ENCODE measurements at places on chromosomes 5 and 9.

DNA sequence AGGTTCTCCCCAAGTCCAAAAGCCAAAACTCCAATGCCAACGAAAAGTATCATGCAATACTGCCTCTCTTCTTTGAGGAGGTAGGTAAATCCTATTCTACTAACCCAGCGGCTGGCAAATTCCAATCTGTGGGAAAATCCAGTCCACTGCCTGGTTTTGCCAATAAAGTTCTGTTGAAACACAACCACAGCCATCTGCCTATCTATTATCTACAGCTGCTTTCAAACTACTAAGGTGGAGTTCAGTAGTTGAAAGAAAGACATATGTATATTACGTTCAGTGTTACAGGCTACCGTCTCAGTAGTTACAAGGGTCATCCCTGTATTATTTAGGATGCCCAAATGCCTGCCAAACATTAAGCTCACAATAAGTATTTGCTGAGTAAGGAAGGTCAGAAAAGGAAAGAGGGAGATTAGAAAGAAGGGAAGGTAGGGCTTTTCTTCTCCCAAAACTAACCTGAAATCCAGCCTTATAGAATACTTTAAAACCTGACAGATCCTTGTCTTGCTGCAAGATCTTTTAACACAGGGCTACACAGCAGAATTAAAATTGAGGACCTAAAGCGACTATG is 16.2 kb downstream of the ARL15 start:
- no peak for DNase-seq

- no peak for DNase-seq
Measured at GRCh38 chr5:73153513-73153912, 19.5 kb upstream of the TMEM174 start.

DNA sequence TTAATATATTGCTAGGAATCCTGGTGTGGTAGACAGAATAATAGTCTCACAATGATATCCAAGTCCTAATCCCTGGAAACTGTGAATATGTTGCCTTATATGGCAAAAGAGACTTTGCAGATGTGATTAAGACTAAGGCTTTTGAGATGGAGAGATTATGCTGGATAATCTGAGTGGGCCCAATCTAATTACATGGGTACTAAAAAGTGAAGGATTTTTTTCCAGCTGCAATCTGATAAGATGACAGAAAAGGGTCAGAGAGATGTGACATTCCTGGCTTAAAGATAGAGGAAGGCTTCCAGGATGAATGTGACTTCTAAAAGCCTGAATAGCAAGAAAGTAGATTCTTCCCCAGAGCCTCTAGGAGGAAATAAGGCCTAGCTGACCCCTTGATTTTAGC is 80.7 kb upstream of the MPDZ start:
- no peak for DNase-seq

GRCh38 chr9:109579191-109579948 is 81.3 kb upstream of the PTPN3 start:
- DNase-seq, result no peak

DNA sequence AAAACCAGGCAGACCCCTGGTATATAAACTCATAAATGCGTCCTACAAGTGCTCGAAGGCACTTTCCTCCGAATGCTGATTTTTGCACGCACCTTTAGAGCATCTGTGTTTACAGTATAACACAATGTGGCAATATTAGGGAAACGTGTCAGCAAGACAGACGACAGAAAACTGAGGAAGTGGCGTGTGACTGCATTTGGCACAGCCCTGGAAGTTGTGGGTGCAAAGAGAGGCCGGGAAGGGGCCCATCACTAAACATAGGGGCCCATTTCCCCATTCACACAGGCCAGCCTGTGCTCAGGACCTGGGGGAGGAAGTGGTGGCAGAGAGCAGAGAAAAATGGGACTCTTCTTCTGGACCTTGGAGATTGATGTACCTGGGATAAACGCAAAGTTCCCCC is 48.2 kb downstream of the RASGEF1C start:
- DNase-seq, result no peak

- DNase-seq, result no peak
Measured at GRCh38 chr5:7518947-7519560, 123.1 kb downstream of the ADCY2 start.

GRCh38 chr9:98256756-98257155 is 1.3 kb upstream of the TBC1D2 start:
- DNase-seq, result no peak

DNA sequence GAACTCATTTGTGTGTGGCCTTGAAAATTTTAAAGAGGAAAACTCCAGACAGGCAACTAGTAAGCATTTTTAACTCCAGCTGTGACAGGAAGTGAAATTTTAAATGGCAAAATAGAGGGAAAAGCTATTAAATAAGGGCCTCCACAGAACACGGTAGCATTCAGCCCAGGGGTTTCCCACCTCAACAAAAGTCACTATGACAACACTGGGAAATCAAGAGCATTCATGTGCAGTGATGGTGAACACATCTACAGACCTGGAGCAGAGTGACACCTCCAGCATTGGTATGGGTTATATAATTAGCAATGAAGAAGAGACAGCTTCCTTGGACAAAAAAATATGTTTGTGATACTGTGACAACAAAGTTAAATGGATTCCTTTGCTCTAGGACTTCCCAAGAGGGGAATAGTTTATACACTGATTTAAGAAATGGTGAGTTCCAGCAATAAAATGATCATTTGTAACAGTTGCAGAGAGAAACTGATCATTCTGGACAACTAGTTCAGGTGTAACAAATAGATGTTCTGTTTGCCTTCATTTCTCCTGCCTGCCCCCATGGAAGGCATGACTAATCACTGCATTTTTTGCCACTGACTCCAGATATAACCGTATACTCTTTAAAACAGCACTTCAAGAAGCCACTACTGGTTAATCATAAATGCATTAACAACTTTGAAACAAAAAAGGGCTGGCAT is 93.3 kb upstream of the SLC44A1 start:
- DNase-seq, result no peak

DNA sequence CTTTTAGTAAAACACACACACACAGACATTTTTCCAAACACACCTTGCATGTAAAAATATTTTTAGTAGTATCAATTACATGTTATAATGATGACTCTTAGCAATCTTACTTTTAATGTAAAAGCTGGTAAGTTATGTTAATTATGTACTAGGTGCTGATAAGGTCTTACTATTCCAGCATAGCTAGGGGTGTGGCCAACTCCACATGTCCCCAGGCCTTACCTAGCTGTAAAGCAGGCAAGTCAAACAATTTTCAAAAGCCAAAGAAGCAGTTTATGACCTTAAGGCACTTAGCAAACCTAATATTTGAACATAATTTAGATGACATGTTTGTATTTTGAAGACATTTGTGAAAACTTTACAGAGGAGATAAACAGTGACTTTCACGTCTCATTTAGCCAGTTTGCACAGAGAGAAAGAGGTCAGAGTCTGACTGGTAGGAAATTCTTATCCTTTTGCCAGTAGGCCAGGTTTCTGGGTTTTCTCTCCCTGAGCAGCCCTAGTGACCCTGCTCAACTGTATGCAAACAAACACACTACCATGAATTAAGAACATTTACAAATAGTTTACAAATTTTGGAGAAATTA is 26.5 kb upstream of the GPX3 start:
- DNase-seq, result no peak

- no peak for DNase-seq
Measured at GRCh38 chr5:59783264-59783663, 110.3 kb downstream of the PDE4D start.

DNA sequence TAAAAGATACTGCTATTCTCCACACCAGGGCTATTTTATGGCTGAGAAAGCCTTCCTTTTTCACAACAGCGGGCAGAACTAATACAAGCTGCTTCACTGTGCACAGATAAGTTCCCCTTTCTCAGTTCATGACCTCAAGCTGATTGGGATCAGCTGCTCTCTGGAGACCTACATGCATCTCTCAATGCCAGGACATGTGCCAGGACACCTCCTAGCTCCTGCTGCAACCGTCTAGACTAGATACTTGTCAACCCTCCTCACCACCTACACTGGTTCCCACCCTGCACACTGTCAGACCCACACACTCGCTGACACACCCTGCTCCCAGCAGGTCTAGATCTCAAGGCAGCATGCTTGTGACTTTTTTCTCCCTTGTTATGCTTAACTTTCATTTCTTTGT is 39.8 kb downstream of the STARD4 start:
- DNase-seq, result no peak

DNA sequence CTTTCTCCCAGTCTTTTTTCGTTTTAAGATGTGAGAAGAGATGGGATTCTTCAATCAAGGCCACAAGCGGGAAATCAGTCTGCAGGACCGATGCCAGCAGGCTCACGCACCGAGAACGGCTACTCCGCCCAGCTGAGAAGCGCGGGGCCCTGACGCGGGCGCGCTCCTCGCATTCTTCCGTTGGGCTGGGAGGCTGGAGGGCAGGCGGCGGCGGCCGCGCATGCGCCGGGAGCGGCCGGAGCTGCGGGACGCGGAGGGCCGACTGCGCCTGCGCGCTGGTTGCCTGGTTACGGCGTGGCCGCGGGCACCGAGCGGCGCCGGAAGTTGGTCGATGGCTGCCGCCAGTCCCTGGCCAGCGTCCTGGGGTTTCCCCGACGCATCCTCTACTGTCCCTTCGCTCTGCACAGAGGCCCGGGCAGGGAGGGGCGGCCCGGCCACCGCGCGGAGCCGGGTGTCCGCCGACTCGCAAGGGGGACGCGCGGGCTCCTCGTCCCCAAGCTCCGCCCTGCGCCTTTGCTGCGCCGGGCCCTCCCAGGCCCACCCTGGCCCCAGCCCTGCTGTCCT is 831 bp upstream of the SEC16A start:
- peak; percentile 95 for DNase-seq

GRCh38 chr5:167898361-167899042 is 392.9 kb upstream of the WWC1 start:
- DNase-seq, result no peak

DNA sequence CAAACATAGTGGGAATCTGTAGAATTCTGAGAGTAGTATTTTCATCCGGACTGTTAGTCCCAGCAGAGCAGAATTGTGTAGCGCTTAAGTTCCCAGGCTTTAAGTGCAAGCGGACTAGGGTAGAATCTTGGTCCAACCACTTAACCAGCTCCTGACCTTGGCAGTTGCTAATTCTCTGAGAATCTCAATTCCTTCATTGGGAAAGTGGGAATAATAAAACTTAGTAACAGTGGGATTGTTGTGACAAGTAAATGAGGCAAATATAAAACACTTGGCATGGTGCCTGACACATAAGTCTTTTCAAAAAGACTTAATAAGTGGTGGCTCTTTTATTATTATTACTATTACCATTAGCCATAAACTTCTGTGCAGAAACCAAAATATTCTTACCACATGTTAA is 8.4 kb upstream of the SLC1A3 start:
- no peak for DNase-seq

DNA sequence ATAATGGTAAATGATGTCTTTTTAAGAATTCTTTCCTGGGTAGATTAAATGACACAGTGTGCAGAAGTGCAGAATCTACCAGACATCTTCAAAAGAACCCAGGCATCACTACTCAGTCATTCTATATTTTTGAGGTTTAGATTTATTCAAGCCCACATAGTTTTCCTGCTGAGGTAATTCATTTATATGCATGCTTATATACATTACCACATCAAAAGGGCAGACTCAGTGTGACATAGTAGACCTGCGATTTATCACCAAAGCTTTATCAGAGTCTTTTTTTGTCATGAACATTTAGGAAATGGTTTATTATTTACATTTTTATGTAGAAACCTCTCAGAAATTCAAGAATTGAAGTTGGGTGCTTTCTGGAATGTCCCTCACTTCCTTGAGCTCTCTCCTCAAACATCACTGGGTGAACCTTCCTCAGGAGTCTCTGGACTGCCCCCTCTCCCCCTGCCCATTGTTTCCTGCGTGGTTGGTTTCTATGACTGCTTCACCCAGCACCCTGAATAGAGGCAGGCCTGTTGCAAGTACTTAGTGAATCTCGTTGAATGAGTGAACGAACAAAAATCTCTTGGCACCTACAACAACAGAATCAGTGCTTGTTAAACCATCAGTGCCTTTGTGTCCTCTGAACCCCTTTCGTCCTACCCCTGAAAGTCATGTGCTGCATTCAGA is 42.5 kb downstream of the ADAMTS16 start:
- DNase-seq, result no peak

DNA sequence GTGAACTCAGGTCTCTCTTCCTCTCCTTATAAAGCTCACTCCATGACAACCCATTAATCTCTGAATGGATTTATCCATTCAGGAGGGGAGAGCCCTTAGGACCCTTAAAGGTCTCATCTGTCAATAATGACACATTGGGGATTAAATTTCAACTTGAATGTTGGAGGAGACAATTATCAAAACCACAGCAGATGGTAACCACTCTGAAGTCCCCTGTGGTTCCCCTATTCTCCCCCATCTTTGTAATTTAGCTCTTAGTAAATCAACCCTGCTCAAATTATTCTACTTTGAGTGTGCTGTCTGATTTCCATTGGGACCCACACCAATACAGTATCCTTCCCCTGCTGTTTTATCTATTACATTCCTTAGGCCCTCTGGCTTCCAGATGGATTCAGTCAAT is 72.0 kb upstream of the RAI14 start:
- no peak for DNase-seq

DNA sequence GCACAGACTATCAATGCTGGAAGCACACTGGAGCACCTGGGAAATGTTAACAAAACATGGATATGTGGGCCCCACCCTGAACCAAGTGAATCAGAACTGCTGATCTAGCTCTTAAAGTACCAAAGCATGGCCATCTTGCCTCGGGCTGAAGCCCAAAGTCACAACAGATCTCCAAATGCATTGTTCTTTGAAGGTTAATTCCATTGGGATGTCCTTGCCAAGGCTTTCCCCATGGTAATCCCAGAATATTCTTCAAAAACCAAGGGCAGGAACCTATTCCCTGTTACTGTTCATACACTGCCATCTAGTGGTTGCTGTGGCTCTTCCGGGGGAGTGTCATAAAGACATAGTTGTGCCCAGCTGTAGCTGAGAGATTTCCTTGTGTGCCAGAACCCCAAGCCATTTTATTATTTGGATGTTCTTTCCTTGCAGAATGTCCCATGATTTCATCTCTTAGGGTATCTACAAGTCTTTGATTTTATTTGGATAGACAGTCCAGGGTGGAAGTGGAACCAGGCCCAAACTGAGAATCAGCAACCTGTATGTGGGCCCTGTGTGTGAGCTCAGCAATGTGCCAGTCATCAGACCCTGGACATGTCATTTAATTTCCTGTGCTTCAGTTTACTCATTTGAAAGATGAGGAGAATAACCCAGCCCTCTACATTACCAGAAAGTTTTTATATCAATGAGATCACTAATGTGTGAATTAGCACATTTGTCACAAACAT is 290.0 kb downstream of the ACTL7B start:
- peak; percentile 30 for DNase-seq

GRCh38 chr5:176700239-176700847 is 53.1 kb downstream of the TSPAN17 start:
- no peak for DNase-seq

GRCh38 chr5:118889165-118889564 is 99.2 kb downstream of the DTWD2 start:
- no peak for DNase-seq

GRCh38 chr5:5066276-5067186 is 73.6 kb upstream of the ADAMTS16 start:
- DNase-seq, result no peak

- DNase-seq, result no peak
Measured at GRCh38 chr9:99406939-99407338, 184.9 kb downstream of the SEC61B start.
